Activated gamma-delta T cell (primary cell): ENCODE measurements at places on chromosomes 4 and X.

- no peak for DNase-seq
Observed at GRCh38 chr4:184388106-184388505, 86.2 kb downstream of the IRF2 start.

DNA sequence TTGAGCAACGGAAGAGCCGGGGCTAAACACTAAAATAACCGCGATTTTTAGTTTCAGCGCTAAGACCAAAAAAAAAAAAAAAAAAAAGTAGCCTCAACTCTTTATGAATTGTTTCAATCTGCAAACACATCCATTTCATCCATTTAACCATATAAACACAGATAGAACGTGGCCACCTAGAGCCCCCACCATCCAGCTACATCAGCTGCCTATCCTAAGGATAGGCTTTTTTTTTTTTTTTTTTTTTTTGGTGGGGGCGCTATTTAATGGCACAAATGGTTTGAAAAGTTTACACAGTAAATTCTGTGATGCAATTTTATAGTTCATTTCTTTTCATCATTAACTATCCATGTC lies 492 bp upstream of the HDAC8 start:
- no peak for DNase-seq

- no peak for DNase-seq
Observed at GRCh38 chrX:12741416-12741815, 49.8 kb upstream of the PRPS2 start.

DNA sequence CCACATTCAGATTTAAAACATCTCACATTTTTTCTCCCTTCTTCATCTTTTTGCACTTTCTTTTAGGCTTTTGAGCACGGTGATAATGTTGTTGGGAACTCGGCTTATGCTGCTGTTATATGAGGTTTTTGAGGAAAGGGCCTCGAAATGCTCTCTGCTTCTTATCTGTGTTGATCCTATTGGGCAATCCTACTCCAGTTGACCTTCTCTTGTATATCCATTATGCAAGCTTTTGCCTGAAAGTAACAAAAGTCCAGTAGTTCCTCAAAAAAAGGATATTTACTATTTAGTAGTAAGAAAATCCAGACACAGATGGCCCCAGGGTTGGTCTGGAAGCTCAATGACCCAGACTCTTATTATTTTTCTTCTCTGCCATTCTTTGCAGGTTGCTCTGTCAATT lies 57.7 kb upstream of the SPANXB1 start:
- no peak for DNase-seq

- no peak for DNase-seq
Observed at GRCh38 chr4:25722964-25723363, 67.3 kb downstream of the SLC34A2 start.

- no peak for DNase-seq
Observed at GRCh38 chr4:176287546-176287945, 18.5 kb upstream of the ASB5 start.

GRCh38 chrX:65723706-65724105 lies 56.3 kb downstream of the MSN start:
- no peak for DNase-seq

DNA sequence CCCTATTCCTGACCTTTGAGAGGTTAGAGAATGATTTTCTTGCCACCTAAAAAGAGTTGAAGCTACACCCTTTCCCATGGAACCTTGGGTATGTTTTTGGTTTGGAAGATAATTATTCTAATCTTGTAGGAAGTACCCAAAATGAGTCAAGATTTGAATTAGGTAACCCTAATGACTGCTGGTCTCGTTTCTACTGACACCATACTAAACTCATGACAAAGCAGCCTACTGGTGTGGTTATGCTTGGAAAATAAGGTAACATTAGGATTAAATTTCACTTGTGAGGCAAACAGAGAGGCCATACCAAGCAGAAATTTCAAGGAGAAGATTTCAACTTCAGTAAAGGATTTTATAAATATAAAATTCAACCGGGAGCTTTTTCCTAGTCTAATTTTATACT lies 107.9 kb downstream of the FBXW7 start:
- DNase-seq = no peak

GRCh38 chr4:108361446-108361820 lies 192.7 kb upstream of the LEF1 start:
- no peak for DNase-seq

GRCh38 chrX:119753639-119754257 lies 4.6 kb upstream of the SOWAHD start:
- no peak for DNase-seq

DNA sequence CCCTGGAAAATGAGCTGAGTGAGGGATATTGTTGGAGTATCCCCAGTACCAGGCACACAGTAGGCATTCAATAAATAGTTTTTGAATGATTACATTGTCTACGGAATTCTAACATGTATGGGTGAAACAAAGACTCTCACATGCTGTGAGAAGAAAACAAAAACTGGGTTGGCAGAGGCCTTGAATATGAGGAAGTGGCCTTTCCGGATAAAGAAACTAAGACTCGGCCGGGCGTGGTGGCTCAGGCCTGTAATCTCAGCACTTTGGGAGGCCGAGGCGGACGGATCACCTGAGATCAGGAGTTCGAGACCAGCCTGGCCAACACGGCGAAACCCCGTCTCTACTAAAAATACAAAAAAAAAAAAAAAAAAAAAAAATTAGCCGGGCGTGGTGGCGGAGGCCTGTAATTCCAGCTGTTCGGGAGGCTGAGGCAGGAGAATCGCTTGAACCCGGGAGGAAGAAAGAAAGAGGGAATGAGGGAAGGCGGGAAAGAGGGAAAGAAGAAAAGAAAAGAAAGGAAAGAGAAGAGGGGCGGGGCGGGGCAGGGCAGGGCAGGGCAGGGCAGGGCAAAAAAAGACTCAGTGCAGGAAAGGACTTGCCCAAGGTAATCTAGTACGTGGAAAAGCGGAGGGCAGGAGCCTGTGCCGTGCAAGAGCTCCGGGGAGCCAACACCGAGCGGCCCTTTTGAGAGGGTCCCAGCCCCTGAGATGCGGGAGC lies 689 bp upstream of the TMA16 start:
- DNase-seq = no peak

DNA sequence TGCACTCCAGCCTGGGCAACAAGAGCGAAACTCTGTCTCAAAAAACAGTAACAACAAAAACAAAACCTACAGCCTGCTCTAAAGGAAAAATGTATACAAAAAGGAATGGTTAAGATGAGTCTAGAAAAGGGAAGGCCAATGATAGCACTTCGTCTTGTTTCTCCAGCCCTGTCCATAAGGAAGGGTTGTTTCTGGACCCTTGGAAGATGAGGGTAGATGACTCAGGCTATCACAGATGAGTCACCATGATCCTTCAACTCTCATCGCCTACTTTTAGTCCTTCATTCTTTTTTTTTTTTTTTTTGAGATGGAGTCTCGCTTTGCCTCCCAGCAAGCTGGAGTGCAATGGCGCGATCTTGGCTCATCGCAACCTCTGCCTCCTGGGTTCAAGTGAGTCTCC lies 8.8 kb downstream of the PLA2G12A start:
- DNase-seq = no peak

- no peak for DNase-seq
Observed at GRCh38 chr4:24924309-24924781, 11.5 kb upstream of the CCDC149 start.

DNA sequence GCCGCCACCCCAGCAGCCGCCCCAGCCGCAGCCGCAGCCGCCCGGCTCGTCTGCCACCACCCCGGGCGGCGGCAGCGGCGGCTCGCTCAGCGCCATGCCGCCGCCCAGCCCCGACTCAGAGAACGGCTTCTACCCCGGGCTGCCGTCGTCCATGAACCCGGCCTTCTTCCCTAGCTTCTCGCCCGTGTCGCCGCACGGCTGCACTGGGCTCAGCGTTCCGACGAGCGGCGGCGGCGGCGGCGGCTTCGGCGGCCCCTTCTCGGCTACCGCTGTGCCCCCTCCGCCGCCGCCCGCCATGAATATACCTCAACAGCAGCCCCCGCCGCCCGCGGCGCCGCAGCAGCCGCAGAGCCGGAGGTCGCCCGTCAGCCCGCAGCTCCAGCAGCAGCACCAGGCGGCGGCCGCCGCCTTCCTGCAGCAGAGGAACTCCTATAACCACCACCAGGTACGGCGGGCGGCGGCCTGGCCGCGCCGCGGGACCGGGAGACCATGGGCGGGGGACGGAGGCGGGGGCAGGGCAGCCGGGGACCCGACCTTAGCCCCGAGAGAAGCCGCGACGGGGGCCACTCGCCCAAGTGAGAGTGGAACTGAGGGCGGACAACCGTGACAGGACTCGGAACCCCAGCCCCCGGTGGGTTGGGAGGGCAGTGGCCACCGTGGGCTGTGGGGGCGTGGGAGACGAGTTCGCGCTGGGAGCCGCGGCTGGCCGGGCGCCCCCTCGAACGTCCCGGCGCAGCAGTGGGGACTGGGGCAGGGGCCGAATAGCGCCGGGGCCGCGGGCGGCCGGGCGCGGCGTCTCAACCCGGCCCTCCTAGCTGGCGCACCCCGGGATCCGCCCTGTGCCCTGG lies 1.8 kb downstream of the CPEB2 start:
- DNase-seq = peak; percentile 56

DNA sequence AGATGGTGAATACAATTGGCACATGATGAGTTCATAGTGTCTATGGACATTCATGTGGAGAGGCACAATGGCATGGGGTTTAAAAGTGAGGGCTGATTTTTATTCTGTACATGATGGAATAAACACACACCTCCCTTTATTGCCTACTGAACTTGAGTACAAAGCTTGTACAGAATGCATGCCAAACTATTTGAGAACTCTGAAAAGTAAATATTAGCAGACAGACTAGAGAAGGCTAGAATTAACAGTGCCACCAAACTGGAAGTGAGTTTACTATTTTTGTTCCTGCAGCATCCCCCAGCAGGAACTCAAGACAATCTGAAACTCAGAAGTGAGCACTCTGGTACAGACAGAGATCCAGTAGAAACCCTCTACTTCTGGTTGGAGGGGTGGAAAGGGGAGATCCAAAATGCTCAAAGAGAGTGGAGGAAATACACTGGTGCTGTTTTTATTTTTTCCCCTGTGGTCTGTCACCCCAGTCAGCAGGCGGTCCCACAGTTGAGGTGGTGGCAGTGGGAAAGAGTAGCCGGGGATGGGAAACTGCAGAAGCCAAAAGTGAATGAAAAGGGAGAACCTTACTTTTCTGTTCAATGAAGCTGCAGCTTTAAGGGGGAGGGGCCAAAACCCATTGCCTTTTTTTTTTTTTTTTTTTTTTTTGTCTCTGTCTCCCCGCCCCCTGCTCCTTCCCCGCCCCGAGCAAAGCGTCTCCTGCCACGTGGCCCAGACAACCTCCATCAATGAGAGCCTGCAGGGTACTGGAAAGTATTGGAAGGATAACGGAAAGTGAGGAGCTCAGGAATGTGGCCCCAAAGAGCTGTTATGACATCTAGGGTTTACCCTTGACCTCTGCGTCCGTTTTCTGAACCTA lies 20.5 kb downstream of the AKAP4 start:
- DNase-seq = no peak

GRCh38 chrX:26918631-26919030 lies 544.5 kb downstream of the PPP4R3C start:
- no peak for DNase-seq

DNA sequence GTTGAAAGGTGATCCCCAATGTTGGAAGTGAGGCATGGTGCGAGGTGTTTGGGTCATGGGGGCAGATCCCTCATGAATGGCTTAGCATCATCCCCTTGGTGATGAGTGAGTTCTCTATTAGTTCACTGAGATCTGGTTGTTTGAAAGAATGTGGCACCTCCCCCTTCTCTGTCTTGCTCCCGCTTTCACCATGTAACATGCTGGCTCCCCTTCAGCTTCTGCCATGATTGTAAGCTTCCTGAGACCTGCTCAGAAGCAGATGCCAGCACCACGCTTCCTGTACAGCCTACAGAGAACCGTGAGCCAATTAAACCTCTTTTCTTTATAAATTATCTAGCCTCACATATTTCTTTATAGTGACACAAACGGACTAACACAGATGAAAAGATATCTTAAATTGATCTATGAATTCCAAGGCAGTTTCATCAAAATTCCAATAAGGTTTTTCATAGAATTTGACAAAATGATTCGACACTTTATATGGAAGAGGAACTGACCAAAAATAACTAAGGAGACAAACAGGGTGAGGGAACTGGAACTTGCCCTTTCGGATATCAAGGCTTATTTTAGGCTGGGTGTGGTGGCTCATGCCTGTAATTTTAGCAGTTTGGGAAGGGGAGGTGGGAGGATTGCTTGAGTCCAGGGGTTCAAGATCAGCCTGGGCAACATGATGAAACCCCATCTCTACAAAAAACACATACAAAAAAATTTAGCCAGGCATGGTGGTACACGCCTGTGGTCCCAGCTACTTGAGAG lies 56.9 kb upstream of the OGT start:
- DNase-seq = no peak

- no peak for DNase-seq
Observed at GRCh38 chr4:159150821-159151390, 48.0 kb downstream of the RAPGEF2 start.
